Left renal cortex interstitium (tissue), 4 donors: ENCODE measurements at places on chromosomes 3 and 15. TPM values are rescaled to one million over a fixed set of nuclear protein-coding genes. Genes with fewer than 3 reads are reported as not detected.

- DNase-seq: no peak
Observed at GRCh38 chr3:54366007-54366750, 243.8 kb downstream of the CACNA2D3 start.

GRCh38 chr3:128307029-128307633 is 153.8 kb downstream of the EEFSEC start:
- DNase-seq: no peak

GRCh38 chr3:14489641-14490040 is 50.5 kb downstream of the GRIP2 start:
- no peak for DNase-seq

- DNase-seq: no peak
Observed at GRCh38 chr3:196471551-196471950, 32.0 kb downstream of the RNF168 start.

DNA sequence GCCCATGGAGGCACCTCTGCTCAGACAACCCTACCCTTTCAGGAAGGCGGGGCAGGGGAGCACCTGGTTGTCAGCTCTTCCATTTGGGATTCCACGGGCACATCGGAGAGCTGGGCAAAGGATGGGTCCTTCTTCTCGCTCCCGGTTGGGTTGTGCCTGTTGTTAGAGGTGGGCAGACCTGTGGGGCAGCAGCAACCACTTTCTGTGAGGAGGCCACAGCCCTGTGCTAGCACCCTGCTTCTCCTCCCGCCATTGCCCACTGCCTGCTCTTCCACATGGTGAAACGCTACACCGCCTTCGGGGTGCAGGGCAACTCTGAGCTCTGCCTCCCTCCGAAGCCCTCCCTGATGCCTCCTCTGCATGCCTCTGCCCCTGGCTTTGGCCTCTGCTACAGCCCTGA is 7.0 kb upstream of the HHATL start:
- DNase-seq: no peak

DNA sequence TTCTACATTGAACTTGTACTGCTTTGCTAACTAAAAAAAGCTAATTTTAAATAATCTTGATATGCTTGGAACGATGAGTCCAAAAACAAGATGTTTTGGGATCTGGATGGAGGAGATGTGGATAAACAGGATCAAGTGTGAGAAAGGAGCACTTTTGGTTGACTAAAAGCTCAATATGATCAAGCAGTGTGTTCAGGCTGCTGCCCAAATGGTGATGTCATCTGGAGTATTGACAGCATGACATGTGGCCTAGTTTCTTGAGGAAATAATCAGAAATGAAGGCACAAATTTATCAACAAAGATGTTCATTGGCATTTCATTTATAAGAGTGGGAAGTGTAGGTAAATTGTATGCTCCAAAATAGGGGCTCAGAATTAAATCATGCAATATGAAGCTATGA is 161.2 kb downstream of the SOX2 start:
- no peak for DNase-seq

DNA sequence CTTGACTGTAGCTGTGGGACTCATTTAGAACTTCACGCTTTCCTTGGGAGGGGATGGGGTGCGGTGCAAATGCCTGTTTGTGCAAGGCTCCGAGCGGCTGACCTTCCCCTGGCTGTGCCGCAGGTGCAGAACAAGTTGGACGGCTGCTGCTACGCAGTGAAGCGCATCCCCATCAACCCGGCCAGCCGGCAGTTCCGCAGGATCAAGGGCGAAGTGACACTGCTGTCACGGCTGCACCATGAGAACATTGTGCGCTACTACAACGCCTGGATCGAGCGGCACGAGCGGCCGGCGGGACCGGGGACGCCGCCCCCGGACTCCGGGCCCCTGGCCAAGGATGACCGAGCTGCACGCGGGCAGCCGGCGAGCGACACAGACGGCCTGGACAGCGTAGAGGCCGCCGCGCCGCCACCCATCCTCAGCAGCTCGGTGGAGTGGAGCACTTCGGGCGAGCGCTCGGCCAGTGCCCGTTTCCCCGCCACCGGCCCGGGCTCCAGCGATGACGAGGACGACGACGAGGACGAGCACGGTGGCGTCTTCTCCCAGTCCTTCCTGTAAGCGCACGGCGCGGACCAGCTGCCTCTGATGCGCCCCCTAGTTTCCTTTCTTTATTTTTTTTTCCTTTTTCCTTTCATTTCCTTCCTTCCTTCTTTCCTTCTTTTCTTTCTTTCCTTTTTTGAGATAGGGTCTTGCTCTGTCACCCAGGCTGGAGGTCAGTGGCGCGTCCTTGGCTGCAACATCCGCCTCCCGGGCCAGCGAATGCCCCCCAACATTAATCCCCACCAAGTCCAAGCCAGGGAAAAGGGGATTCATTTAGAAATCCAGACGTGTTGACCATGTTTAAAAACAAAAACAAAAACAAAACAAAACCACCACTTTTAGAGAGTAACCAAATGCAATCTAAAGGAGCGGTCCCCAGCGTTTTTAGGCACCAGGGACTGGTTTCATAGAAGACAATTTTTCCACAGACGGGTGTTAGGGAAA is 42.7 kb downstream of the EIF2AK4 start:
- DNase-seq: peak; percentile 48

Gene ZNF860
- 2.1 TPM for polyA plus RNA-seq

Gene P2RY13
- polyA plus RNA-seq: 0.36 TPM
